ENCODE measurements at places on chromosomes 12 and 14. TPM values are rescaled to one million over a fixed set of nuclear protein-coding genes. Genes with fewer than 3 reads are reported as not detected.

- no peaks in the 10 kb centered on the region for H3K27me3 ChIP-seq
- DNase-seq: no peak
- peaks cover 34% of the 10 kb centered on the region for H3K4me1 ChIP-seq
- H3K4me3 ChIP-seq: no peak overlapping the region
- no peak overlapping the region for H3K27ac ChIP-seq
These were observed 48.7 kb downstream of the PAPLN start for GRCh38 chr14:73285979-73286378.

GRCh38 chr12:117024961-117025480 is 74.2 kb downstream of the TESC start:
- peaks cover 5% of the 10 kb centered on the region for H3K36me3 ChIP-seq
- no peak overlapping the region for H3K4me3 ChIP-seq
- H3K4me1 ChIP-seq: no peaks in the 10 kb centered on the region
- DNase-seq: no peak

GRCh38 chr14:33943096-33943883 is 7.6 kb downstream of the EGLN3 start:
- no peak for DNase-seq
- H3K36me3 ChIP-seq: peaks cover 7% of the 10 kb centered on the region
- no peaks in the 10 kb centered on the region for H3K27me3 ChIP-seq

- peaks cover 3% of the 10 kb centered on the region for H3K4me1 ChIP-seq
- no peaks in the 10 kb centered on the region for H3K27me3 ChIP-seq
- no peak overlapping the region for H3K27ac ChIP-seq
- H3K36me3 ChIP-seq: no peaks in the 10 kb centered on the region
These were observed 69.0 kb downstream of the ZFP36L1 start for GRCh38 chr14:68723808-68724268.

SLCO1B1 gene
- total RNA-seq: not detected

Measured in H1 (cell line).